ENCODE measurements at places on chromosomes 12 and 14.

- DNase-seq = peak; percentile 10
Observed at GRCh38 chr12:96986883-96987523, 79.9 kb downstream of the NEDD1 start.

DNA sequence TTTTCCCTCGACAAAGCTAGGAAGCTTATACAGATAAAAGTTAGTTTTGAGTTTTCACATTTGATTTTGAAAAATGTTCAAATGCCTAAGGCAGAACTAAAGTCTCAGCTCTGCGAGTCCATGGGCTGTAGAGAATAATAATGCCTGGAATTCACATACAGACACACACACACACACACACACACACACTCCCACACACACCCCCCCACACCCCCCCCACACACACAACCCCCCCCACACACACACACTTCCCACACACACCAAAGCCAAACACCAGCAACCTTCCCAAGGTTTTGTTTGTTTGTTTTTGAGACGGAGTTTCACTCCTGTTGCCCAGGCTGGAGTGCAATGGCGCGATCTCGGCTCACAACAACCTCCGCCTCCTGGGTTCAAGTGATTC is 62.8 kb upstream of the EIF5 start:
- DNase-seq = no peak

- peak; percentile 95 for DNase-seq
Observed at GRCh38 chr12:12899530-12900380, 8.4 kb downstream of the GPRC5A start.

- DNase-seq = no peak
Observed at GRCh38 chr12:92573104-92573503, 129.7 kb upstream of the PLEKHG7 start.

Measured in fibroblast of upper back skin (primary cell).